ENCODE measurements at places on chromosomes 12 and 14.

GRCh38 chr12:92229381-92229780 is 83.7 kb upstream of the BTG1 start:
- no peak for DNase-seq

DNA sequence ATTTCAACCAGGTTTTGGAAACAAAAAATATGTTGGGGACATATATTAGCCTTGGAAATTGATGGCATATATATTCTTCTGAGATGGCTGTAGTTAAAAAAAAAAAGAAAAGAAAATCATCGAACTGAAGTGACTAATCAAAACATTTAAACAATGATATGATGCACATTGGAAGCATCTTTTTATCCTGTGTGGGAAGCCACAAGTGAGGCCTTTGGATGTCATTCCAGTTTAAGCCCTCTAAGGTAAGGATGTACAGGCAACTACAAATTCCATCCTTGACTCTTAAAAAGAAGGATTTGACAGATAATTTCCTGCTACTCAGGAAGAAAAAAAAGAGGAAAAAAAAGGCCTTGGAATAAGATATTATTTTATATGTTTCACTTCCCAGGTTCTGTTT is 9.6 kb upstream of the PTPRB start:
- no peak for DNase-seq

DNA sequence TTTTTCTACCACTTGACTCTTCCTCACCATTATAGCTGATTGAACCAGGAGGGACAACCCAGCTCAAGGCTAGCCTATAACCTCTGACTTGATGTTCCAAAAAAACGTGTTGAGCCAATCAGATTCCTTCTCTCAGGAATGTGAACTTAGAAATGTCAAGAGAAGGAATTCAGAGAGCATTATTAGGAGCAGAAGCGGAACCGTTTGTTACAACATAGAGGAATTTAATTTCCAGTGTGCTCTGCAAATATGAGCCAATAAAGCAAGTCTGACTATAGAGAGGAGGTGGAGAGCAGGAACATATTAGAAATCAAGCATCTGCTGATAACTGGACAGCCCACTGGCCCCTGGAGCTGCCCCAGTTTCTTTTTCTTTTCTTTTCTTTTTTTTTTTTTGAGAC is 15.3 kb upstream of the PELI2 start:
- no peak for DNase-seq

DNA sequence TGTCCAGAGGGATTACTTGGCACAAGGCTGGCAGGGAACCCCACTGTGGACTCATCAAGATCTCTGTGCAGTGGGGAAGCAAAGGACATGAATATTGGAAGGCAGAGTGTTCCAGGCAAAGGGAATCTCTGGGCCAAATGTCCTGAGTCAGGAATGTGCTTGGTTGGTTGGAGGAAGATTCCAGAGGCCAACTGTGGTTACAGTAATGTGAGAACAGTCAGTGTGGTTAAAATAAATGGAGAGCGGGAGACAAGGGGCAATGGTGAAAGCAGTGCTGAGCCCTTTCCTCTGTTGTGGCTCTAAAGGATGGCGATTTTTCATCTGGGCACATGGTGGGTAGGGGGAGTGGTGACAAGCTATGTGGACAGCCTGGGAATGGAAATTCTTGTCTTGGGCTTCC is 948.2 kb downstream of the BCL11B start:
- no peak for DNase-seq

GRCh38 chr12:9636150-9636850 is 28.6 kb upstream of the KLRB1 start:
- no peak for DNase-seq

DNA sequence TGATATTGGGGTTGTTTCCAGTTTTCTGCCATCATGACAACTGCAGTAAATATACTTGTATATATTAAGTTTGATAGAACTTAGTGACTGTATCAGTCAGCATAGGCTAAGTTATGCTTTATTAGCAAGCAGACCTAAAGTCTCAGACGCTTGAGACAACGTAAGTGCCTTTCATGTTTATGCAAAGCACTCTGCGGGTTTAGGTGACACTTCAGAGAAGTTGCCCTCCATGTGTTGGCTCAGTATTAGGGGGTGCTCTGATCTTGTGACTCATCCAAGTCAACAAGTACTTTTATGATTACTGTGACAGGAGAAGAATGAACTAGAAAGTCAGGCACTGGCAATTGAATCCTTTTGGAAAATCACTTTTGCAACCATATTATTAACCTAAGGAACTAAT is 13.3 kb upstream of the OTOGL start:
- DNase-seq = no peak

DNA sequence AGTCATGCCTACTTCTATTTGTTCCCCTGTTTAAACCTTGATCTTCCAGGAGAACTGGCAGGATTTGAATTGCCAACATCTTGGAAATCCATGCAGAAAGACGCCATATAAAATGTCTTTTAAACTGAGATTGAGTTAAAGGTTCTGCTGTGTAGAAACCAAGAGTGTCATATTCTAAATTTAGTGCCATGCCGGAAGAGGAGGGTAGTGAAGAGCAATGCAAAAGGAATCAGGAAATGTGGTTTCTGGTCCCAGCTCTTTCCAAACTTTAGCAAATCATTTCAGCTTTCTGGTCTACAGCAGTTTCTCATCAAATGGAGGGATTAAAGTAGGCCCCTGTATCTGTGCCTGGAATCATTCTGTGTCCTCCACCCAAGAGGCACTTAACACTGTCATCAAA is 85.7 kb downstream of the BTG1 start:
- no peak for DNase-seq

- no peak for DNase-seq
Measured at GRCh38 chr12:92621833-92622232, 81.0 kb upstream of the PLEKHG7 start.

DNA sequence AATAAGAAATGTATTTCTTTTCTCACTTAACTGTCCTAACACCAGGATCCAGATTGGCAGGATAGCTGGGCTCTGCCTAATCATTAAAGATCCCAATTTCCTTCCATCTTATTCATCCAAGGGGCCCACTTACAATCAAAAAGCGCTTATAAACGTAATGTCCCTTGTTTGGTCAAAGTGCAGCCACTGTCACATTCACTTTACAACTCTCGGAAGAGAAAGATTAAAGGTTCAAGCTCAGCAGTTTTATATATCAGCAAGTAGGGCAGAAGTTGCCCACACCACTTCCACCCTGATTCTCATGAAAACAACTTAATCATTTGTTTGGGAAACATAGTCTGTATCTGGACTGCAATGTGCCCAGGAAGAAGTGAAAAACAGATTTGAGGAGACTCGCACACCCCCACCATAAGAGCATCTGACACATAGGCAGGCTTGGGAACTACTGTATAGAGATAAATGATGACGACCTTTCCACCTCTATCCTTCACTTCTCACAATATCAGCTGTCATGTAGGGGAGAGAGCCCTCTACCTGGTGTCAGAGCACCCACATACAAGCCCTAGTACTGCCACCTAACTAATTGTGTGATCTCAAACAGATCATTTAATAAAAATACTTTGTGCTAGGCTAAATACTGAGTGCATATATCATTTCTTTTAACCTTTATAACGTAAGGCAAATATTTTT is 80.8 kb downstream of the CAPZA3 start:
- no peak for DNase-seq

GRCh38 chr12:12195081-12195480 is 71.8 kb downstream of the LRP6 start:
- no peak for DNase-seq

- no peak for DNase-seq
Measured at GRCh38 chr12:120702637-120703036, 7.6 kb upstream of the UNC119B start.

GRCh38 chr12:27385766-27386564 is 53.3 kb downstream of the BMAL2 start:
- no peak for DNase-seq

DNA sequence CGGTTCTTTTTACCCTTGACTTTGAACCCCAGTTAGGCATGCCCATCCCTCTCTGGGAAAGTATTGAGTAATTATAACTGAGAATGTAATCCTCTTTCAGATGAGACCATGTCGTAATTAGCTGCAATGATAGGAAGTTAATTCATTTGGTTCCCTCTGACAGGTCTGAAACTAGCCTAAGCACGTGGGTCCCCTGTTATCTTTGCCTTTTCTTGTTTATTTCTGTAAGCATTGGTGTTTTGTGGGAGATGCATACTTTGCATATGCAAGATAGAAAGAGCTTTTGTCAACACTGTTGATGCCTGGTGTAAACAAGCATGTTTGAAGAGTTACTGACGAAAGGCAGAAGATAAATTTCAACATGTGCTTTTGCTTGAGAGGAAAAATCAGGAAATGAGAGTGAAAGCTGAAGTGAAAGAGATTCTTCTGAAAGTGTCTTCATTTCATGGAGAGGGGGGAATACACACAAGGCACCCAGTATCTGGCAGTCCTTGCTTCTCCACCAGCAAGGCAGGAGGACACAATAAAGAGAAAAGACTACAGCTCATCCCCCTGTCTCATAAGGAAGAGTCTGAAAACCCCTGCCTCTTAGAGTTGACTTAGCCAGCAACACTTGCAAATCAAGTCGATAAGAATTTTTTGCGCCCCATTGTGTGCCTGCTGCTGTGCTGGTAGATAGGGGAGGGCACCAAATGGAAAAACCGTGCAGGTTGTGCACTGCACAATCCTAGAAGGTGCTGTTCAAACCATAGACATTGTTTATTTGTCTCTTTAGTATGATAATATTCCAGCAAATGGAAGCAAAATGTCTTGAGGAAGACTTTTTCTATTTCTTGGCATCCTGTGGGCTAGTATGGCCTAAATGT is 77.8 kb downstream of the SLC24A4 start:
- no peak for DNase-seq

GRCh38 chr12:8629486-8630033 is 16.9 kb upstream of the AICDA start:
- no peak for DNase-seq

DNA sequence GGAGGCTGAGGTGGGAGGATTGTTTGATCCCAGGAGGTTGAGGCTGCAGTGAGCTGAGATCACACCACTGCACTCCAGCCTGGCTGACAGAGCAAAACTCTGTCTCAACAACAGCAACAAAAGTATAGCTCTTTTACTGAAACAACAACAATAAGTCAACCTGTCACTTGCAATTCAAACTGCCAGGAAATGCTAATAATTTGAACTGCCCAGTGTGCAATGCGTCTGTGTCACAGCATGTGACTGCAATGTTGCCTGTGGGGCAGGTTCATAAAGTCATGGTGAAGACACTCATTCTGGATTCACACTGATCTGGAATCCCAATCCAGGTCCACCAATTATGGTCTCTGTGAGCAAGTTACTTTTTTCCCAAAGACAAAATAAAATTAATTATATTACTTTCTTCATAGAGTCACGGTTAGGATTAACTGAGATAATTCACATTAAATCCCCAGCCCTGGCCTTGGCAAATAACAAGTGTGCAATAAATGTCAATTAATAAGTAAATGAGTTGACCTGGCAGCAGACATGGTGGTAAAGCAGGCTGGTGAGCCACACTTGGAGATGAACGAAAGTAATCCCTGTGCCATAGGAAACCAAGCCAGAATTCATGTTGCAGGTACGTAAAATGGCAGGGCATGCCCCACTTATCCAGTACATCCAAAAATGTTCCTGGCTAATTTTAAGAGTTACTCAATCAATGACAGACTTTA is 89.1 kb upstream of the CPSF6 start:
- no peak for DNase-seq

DNA sequence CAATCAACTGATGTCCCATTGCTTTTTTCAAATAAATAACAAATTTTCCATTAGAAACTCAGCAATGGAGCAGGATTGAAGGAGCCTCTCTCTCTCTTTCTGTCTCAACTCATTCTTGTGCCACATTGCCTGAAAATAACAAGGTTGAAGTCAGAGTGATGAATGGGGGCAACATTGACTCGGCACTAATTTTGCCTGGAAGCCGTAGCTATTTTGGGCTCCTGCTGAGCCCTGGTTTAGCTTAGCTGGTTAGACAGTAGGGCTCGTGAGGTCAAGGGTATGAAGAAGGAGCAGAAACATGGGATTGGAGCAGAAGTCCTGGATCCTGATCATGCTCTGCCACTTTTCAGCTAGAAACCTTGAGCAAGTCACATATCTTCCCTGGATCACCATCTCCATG is 38.9 kb downstream of the WSCD2 start:
- no peak for DNase-seq

DNA sequence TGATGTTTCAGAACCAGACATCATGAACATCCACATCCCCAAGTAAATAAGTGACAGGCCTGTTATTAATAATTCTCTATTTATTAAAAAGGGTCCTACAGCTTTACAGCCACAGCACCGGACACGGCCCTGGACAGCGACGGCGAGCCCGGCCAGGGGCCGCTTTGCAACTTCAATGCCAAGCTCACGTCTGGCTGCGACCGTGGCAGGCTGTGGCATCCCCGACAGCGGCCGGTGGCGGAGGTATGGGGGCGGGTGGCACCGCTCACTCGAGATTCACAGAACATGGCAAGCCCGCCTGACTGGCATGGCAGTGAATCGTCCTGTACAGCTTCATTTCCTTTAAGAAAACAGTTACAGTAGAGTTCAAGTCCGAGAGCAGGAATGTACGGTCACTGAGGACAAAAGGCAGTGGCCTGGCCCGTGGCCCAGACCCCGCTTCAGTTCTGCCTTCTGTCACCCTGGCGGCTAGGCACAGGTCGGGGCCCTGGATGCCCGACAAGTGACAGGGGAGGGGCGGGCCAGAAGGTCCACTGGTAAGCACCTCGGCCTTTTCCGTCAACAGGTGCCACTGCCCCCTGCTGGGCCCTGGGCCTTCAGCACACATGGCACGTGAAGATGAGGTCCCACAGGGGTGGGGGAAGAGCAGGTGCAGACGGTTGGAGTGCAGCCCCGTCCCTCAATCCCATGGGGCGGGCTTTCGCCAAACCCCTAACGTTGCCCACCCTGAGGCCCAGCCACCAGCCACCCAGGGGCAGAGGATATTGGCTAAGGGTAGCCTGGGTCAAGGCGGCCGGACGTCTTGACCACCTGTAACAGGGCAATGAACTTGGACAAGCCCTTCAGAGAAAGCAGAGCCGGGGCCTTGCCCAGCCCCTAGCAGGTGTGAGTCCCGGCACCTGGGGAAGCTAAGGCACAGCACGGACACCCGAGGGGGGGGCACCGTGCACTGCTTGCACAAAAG is 30.3 kb downstream of the HIP1R start:
- no peak for DNase-seq

GRCh38 chr12:117404940-117405339 is 43.5 kb upstream of the NOS1 start:
- DNase-seq = no peak

- no peak for DNase-seq
Measured at GRCh38 chr12:115132905-115133304, 448.9 kb upstream of the TBX3 start.

- DNase-seq = no peak
Measured at GRCh38 chr12:1884651-1885050, 33.8 kb downstream of the CACNA2D4 start.

GRCh38 chr14:24408764-24409163 is 10.0 kb downstream of the NYNRIN start:
- no peak for DNase-seq

- no peak for DNase-seq
Measured at GRCh38 chr14:48944809-48945208, 641.4 kb downstream of the RPS29 start.
